Testis (tissue), 5 donors: ENCODE measurements at places on chromosomes 5 and 9. TPM values are rescaled to one million over a fixed set of nuclear protein-coding genes. Genes with fewer than 3 reads are reported as not detected.
A peak's percentile ranks its signal among the peaks of the same experiment; 100 is the strongest.

GRCh38 chr5:148957591-148958202 lies 105.2 kb downstream of the SH3TC2 start:
- peak; percentile 51 for DNase-seq

- no peak for DNase-seq
These were observed 3.3 kb downstream of the DNM1 start for GRCh38 chr9:128206484-128206883.

DNA sequence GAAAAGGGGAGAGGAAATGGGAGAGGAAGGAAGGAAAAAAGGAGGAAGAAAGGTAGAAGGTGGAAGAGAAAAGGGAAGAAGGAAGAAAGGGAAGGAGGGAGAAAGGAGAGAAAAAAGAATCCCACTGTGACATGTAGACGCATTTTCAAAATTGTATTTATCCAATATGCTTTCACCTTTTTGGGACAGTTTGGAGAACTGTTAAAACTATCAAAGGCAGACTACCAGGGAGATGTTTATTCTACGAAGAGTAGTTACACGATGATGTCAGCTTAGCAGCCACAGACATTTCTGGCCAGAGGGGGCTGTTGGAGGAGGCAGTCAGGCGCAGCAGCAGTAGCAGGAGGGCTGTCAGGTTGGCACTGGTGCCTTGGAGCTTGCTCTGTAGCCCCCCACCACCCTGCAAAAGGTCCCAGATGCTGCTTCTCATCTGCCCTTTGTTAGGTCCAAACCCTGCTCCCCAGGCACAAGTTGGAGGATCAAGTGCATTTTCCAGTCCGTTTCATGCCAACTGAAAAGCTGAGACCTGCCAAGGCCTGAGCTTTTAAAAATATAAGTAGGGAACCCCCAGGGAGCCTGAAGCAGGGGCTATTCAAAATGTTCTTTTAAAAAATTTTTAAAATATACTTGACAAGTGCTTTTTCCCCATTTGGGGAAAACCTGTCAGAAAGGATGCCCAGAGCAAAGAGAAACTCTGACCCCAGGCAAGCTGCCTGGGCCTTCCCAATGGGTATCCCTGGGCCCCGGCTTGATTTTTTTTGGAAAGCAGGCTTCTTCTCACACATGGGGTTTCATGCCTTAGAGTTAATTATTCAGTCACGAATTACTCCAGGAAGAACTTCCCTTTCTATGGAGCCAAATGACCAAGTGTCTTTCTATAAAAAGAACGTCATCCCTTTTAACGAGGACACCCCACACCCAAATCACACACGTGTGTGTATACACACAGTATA lies 203.3 kb downstream of the SLIT3 start:
- DNase-seq = no peak

DNA sequence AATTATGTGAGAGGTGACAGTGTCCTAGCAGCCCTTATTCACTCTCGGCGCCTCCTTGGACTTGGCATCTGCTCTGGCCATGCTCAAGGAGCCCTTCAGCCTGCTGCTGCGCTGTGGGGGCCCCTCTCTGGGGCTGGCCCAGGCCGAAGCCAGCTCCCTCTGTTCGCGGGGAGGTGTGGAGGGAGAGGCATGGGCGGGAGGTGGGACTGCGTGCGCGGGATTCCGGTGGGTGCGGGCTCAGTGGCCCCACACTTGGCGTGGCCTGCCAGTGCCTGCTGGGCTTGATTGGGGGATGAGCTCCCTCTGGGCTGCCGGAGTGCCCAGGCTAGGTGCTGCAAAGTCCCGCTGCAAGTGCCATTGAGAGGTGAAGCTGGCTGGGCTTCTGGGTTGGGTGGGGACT lies 12.9 kb upstream of the DMRTA1 start:
- DNase-seq = no peak

GRCh38 chr9:120931231-120932085 lies 4.9 kb upstream of the TRAF1 start:
- DNase-seq = no peak

- DNase-seq = no peak
These were observed 72.0 kb upstream of the ENTREP1 start for GRCh38 chr9:69253057-69253456.

DNA sequence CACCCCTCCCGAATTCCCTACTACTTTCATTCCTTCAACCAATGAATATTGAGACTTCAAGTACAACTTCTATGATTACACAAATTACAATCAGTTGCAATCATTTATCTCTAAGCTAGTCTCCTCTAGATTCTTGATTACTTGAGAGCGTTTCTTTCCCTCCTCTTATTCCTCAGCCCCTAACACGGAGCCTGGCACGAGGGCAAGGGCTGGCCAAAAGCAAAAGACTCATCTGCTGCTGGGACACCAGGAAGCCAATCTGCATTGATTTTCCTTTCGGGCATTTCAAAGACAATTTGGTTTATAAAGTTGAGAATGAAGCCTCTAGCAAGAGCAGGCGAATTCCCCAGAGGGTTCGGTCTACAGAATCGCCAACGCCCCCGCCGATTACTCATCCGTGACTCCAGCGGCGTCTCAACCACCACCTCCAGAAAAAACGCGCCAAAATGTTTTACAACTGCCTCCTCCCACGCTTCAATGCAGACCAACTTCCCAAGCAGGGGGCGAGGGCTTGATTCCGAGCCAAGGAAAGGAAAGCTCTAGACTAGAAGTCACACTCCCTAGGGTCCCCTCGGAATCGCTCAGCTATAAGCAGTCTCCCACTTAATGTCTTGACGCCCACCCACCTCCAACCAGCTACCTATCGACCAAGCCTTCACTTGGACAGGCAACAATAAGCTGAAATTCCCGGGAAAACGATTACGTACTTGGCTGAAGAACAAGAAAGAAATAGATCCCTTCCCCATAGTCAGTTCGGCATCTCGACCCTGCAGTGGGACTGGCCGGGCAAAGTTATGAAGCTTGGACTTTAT lies 1.5 kb downstream of the PCSK1 start:
- no peak for DNase-seq

GRCh38 chr5:94632024-94632423 lies 13.6 kb downstream of the SLF1 start:
- no peak for DNase-seq

GRCh38 chr9:211036-211435 lies 3.6 kb upstream of the DOCK8 start:
- no peak for DNase-seq

DNA sequence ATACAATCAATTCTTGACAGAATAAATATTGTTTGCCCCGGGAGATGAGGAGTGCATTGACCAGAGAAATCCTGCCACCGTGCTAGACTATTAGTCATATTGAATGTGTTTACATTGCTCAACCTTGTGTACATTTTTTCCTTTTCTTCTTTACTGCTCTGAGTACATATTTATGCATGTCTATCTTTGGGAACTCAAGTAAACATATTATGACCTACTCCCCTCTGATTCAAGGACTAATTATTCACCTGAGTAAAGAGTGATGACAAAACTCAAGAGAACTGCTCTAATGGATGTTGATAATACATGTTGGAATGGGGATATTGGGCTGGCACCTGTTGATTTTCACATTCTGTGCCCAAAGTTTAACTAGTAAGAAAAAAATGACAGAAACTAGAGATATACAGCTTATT lies 3.9 kb upstream of the SPINK1 start:
- DNase-seq = no peak

GRCh38 chr5:110896901-110897300 lies 158.1 kb downstream of the SLC25A46 start:
- DNase-seq = no peak

DNA sequence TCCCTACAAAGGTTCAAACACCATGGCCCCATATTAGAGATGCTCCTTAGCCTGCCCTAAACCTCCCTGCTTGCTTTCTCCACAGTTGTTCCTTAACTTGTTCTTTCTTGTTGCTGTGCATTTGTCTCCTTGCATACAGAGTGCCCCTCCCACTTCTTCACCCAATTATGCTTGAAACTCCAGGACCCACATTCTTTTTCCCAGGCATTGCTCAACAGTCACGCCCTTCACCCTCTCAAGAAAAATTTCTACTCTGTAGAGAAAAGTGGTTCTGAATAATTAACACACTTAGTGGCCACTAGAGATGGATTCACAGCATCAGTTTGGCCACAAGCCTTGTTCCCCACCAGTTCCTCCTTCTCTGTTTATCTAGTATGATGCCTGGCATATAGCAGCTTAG lies 57.7 kb downstream of the NREP start:
- no peak for DNase-seq

DNA sequence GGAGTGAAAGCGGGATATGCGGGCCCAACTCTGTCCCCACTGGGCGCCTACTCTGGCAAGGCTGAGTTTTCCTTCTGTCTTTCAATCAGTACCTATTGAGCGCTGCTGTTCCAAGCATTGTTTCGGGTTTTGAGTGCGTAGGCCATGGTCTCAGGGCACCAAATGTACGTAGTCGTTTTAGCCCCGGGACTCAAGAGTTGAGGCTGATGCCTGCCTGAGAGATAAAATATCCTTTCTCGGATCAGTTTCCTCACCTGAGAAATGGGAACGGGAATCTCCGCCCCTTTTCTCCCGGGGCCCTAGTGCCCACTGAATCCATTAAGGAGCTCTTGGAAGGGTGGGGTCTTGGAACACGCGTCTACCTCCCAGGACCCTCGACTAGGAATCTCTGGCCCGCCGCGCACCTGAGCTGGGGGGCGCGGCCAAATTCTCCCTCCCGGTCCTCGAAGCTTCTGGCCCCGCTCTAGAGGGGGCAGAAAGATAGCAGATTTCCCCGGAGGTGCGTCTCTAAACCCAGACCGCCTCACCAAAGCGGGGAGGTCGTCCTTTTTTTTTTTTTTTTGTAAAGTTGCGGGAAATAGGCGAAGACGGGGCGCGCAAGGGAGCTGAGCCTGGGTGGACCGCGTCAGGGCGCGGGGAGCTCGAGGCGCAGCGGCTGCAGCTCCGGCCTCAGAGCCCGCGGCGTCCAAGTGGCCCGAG lies 494 bp upstream of the CXXC5 start:
- no peak for DNase-seq

- no peak for DNase-seq
These were observed 114.8 kb upstream of the FCN2 start for GRCh38 chr9:134765785-134766184.

- DNase-seq = no peak
These were observed 407.2 kb upstream of the CLINT1 start for GRCh38 chr5:158265931-158266700.

DNA sequence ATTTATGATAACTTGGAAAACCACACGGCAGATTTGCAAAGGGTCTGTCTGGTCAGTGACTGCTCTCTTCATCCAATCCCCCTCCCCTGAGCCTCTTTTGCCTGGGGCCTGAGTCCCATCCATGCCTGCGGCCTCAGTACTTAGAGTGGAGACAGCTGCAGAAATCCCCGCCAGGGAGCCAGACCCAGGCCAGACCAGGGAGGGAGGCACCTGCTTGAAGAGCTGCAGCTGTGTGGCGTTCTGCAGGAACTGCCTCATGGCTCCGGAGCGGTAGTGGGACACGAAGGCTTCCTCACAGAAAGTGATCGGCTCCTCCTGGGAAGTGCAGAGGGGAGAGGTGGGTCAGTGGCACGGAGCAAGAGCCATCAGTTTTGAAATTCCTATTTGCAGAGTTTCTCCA lies 101.6 kb downstream of the CRB2 start:
- no peak for DNase-seq

DNA sequence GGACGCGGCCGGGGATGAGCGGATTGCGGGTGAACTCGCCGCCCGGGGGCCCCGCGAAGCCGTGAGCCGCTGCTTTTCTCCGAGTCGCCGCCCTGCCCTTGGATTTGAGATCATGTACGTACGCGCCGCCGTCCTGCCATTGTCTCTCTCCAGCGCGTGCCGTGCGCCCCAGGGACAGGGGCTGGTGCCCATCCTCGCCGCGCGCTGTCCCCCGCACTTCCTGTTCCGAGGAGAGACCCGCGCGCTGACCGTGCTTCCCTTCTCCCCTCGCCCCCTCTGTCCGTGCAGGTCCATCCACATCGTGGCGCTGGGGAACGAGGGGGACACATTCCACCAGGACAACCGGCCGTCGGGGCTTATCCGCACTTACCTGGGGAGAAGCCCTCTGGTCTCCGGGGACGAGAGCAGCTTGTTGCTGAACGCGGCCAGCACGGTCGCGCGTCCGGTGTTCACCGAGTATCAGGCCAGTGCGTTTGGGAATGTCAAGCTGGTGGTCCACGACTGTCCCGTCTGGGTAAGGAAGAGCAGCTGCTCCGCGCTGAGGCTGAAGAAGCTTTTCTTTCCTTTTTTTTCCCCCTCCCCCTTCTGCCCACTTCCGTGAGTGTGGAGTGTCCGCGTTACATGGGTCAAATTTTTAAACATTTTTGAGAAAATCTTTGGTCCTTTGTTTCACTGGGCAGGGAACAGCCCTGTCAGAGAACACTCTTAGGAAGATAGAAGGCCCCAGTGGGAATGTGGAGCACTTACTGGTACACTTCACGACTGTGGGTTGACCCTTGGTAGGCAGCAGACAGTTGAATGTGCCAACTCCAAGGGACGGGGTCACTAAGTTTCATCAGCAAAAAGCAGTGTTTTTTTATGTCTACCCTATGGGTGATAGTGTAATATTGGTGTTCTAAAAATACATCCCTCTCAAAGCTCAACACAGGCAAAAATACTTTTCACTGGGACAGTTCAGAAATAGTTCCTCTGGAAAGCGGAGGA lies 727 bp downstream of the RHOBTB3 start:
- DNase-seq = peak; percentile 55

Gene APBA1
- total RNA-seq = 9.4 TPM

Gene CCL27
- total RNA-seq = 3.1 TPM

Gene PCDHA12
- 4.3 TPM for total RNA-seq

Gene ESM1
- 0.87 TPM for total RNA-seq

Gene KCNV2
- 4.3 TPM for total RNA-seq

Gene PHF19
- 41.7 TPM for total RNA-seq

Gene MLANA
- total RNA-seq = not detected

Gene CCL28
- 7.6 TPM for total RNA-seq

Gene PCDHB8
- total RNA-seq = 4.3 TPM

Gene CD14
- 23.7 TPM for total RNA-seq

Gene C9orf153
- 10.2 TPM for total RNA-seq
